NB4 (cell line): ENCODE measurements at places on chromosomes 1 and 21.

DNA sequence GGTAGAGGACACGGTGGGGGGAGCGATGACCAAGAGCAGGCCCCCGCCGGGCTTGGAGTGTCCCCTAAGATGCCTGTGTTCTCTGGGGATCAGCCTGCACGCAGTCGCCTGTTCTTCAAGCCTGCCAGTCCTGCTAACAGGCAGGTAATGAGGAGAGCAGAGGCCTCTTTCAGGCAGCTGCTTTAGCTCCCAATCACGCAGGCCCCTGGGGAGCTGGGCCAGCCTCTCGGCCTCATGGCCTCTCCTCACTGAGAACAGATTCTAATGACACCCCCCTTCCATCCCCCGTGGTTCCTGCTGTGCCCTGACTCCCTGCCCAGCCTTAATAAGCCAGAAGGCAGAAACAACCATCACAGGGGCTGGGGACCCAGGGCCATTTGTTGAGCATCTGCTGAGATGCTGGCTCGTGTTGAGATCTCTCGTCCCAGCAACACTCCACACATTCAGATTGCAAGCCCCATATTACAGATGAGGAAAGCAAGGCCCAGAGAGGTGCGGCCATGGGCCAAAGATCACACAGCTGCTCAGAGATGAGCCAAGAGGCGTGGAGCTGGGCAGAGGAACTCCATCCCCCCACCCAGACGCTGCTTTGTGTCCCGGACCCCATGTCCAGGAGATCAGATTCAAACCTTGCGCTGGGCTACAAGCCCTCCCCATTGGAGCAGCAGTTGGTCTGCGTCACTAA, 71.6 kb upstream of the CASZ1 start:
- DNase-seq, result peak; percentile 33

- no peak for DNase-seq
Measured at GRCh38 chr1:96513136-96513535, 208.4 kb upstream of the PTBP2 start.

DNA sequence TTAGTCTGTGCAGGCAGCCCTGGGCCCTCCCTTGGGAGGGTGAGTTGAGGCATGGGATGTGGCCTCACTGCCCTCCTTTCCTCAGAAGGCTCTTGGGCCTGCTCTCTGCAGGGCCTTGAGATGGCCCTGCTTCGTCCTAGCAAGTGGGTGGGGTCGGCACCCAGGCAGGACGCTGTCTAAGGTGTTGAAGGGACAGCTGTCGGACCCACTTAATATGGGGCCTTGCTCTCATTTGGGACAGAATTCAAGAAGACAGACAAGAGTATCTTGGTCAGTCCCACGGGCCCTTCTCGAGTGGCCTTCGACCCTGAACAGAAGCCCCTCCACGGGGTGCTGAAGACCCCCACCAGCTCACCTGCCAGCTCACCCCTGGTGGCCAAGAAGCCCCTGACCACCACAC, 26.0 kb upstream of the PDXK start:
- DNase-seq, result no peak

GRCh38 chr1:162835157-162835899, 25.6 kb downstream of the CCDC190 start:
- DNase-seq, result no peak

GRCh38 chr1:24323281-24323680, 4.1 kb downstream of the GRHL3 start:
- DNase-seq, result no peak

- no peak for DNase-seq
Measured at GRCh38 chr1:61097317-61097716, 15.0 kb downstream of the NFIA start.

GRCh38 chr1:30746212-30747032, 11.2 kb downstream of the LAPTM5 start:
- no peak for DNase-seq

DNA sequence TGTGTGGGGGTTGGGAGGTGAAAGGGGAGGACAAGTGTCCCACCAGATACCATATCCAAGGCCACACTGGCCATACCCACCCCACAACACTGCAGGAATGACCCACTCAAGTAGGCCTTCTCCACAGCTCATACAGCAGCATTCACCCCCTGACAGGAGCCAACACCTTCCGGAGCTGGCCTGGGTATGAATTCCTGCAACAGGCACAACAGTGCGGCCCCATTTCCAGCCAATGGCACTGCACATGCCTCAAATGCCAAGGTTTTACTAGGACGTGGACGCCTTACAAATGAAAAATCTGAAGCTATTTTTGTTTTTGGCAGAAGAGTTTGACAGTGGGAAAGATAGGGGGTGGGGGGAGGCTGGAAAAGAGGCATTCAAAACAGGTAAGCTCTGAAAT, 2.0 kb downstream of the KCND3 start:
- no peak for DNase-seq

- no peak for DNase-seq
Measured at GRCh38 chr21:42613756-42614155, 39.7 kb upstream of the PDE9A start.

- no peak for DNase-seq
Measured at GRCh38 chr1:154944401-154945159, 8.1 kb upstream of the PMVK start.

- no peak for DNase-seq
Measured at GRCh38 chr1:47803815-47804501, 193.2 kb downstream of the TRABD2B start.

DNA sequence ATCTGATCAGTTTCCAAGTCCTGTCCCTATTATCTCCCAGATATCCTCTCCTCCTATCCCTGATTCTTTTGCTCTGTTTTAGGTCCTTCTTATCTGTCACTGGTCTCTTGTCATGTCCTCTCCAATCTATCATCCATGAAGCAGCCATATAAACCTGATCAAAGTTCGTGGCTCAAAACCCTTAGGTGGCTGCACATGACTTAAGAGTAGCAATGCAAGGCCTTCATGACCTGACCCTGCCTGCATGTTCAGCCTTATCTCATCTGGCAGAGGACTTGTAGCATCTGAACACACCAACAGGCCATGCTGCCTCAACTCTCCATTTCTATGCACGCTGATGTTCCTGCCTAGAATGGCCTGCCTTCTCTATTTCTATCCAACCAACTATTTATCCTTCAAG, 65.2 kb downstream of the NOS1AP start:
- no peak for DNase-seq

DNA sequence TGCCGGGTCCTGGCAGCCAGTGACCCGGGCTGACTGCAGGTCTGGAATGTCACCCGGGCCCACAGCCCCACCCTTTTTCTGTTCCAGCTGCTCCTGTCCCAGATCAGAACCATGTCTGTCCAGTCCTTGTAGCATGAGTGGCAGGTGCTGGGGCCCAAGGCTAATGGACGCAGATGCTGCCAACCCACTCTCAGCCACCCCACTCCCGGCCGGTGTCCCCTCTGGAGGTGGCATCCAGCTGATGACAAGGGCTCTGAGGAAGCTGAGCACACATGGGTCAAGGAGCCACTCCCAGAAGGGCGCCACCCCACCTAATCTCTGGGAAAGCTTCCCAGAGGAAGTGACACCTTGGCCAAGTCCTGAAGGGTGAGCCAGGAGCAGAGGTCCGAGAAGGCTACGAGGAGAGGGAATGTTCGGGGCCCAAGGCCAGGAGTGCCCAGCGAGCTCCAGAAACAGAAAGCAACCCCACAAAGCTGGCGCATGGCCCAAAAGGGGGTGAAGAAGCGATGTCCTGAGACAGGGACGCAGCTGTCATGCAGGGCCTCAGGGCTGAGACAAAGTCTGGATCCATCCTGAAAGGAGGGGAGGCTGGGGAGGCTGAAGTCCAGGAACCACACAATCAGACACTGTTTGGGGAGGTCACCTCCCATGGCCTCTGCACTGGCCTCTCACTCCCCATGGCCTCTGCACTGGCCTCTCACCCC, 39.5 kb downstream of the ACOT7 start:
- DNase-seq, result no peak

GRCh38 chr21:29248124-29248523, 50.6 kb upstream of the BACH1 start:
- no peak for DNase-seq

DNA sequence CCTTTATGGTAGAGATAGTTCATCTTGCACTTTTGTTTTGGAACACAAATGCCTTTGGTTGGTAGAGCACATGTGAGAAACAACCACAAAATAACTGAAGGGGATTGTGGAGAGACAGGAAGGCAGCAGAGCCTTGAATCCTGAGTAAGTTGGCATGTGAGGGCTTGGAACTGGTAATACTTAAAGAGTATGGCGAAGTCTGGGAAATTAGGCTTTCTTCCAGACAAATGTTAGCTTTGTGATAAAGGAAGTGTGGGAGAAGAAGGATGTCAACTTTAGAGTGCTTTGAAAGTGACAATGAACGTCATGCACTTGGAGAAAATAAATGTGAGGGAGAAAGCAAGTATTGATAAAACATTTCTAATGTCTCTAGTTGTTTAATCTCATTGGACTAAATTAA, 476.3 kb upstream of the ZRANB2 start:
- DNase-seq, result no peak

DNA sequence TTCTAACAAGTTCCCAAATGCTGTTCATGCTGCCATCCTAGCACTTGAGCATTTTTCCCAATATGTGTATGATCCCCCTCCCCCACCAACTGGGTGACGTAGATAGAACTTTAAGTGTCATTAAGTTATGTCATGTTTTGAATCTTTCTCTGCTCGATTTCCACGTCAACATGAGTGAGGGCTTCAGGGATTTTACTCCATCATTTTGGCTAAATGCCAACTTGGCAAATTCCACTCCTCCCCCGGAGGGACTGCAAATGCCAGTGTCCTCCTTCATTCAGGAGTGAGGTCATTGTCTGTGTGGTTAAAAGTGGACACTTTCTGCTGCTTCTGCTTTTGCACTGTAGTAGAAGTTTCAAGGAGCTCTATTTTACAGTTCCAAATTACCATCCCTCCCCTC, 201.7 kb downstream of the FGGY start:
- DNase-seq, result peak; percentile 51

- peak; percentile 64 for DNase-seq
Measured at GRCh38 chr1:6260433-6260934, 414 bp downstream of the GPR153 start.

GRCh38 chr1:232150770-232151548, 479.0 kb downstream of the SIPA1L2 start:
- no peak for DNase-seq

GRCh38 chr21:32456497-32456918, 44.0 kb downstream of the EVA1C start:
- DNase-seq, result no peak

- no peak for DNase-seq
Measured at GRCh38 chr1:181807251-181807650, 254.3 kb downstream of the ZNF648 start.

DNA sequence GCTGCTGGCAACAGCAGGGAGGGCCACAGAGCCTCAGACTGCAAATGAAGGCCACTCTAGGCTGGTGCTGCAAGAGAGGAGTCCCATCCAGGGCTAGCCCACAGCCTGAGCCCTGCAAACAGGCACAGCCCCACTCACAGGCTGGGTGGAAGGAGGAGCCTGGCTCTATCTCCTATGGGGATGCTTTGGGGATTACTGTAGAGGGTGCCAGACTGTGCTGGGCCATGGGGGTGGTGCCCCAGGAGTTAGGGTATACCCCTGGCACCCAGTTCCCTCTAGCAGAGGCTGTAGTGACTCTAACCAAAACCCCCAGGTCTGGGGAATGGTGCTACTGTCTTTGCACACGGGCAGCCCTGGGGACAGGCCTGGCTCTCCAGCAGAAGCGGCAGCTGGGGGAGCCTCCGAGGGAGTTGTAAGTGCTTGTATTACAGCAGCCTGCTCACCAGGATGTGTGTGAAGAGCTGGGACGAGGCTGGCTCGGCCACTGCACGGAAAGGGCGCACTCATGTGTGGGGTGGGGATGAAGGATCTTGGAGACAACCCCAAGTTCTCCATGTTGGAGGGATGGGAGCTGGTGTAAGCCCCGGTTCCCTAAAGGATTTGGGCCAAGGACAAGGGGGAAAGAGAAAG, 23.4 kb upstream of the EVA1B start:
- DNase-seq, result no peak

DNA sequence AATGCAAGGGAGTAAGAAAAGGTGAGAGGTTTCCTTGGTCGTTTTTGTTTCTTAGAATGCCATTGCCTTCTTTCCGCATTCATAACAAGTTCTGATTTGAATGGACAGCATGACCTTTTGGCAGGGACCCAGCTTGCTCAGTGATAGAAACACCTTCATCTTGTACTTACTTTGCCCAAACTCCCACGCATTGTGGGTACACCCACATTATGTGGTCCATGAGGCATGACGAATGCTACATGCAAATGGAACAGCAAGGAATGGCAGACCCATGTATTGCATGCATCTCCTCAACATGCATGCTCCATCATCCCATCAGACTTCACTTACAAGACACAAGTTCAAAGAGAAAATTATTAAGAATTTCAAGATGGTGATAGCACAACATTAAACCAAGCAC, 102.8 kb downstream of the CDC7 start:
- no peak for DNase-seq

- no peak for DNase-seq
Measured at GRCh38 chr1:190663962-190664361, 186.3 kb upstream of the BRINP3 start.

- DNase-seq, result peak; percentile 12
Measured at GRCh38 chr1:237873487-237874211, 17.1 kb downstream of the ZP4 start.

- DNase-seq, result no peak
Measured at GRCh38 chr1:230794871-230795605, 47.9 kb downstream of the CAPN9 start.

DNA sequence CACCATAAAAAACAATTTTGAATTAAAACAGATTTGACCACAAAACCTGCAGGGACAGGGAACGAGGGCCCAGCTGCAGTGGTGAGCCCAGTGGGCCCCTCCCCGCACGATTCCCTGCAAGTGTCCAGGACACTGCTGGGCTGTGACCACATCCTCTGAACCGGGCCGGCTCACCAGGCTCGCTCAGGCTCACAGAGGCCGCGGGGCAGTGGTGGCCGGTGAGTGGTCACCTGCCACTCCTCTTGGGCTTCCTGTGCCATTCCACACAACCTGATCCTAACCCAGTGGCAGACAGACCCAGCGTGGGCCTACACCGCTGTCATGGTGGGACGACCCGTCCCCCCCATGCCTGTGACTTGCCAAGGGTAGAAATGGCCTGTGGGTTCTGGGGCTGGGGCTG, 36.5 kb upstream of the RIPK4 start:
- no peak for DNase-seq

DNA sequence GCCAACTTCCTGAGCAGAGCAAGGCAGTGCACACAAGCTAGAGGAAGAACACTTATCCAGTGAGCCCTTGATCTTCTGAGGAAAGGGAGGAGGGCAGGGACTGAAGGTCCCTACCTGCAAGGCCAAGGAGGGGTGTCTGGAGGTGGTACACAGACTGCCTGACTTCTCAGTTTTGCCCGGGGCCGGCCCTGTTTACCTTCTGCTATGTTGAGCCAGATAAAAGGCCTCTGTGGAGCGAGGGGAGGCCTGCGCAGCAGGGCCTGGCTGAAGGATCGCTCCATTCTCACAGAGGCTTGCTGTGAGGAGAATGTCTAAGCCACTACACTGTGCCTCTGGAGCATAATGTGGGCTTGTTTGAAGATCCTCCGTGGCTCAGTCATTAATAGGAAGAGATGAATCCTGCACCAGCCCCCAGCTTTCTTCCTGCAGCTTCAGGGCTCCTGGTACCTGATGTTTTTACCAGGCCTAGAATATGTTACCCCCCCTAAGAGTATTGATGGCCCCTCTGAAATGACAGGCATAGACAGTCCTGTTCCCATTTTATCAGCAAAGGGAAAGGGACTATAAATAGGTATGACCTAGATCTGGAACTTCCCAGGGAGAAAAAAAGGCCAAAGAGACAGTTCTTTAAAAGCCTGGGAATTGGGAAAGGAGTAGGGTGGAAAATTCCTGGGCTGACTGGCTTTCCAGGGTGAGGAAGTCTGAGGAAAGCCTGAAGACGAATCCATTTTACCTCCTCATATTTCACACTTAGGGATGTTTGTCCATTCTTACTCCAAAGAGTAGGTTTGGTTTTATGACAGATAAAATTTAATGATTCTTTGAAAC, 4.7 kb downstream of the POGK start:
- DNase-seq, result no peak
